Adrenal gland (tissue), 19 donors: ENCODE measurements at places on chromosomes 12 and 14. TPM values are rescaled to one million over a fixed set of nuclear protein-coding genes. Genes with fewer than 3 reads are reported as not detected.

DNA sequence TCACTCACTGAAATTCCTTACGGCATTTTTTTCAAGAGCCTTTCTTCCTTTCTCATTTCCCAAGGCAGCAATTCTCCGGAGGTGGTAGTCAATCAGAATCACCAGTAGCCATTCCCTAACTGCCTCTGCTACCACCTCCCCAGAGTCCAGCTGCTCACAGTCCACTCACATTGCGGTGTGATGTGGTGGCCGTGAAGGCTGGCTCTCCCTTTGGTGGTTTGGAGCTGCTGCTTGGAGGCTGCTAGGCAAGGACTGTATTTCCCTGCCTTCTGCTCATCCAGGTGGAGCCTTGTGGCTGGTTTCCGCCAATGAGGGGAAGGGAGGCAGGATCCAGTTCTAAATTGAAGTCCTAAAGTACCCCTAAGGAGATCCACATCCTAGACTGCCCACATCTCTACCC is 222.0 kb downstream of the ANO2 start:
- H3K36me3 ChIP-seq, result no peaks in the 10 kb centered on the region
- H3K27me3 ChIP-seq, result peaks cover 3% of the 10 kb centered on the region
- DNase-seq, result no peak
- H3K27ac ChIP-seq, result no peak overlapping the region
- H3K4me1 ChIP-seq, result no peaks in the 10 kb centered on the region

- no peak overlapping the region for H3K4me3 ChIP-seq
- peaks cover 3% of the 10 kb centered on the region for H3K4me1 ChIP-seq
- DNase-seq, result no peak
- no peak overlapping the region for H3K27ac ChIP-seq
These were observed 292.3 kb downstream of the TMEM117 start for GRCh38 chr12:44127966-44128710.

DNA sequence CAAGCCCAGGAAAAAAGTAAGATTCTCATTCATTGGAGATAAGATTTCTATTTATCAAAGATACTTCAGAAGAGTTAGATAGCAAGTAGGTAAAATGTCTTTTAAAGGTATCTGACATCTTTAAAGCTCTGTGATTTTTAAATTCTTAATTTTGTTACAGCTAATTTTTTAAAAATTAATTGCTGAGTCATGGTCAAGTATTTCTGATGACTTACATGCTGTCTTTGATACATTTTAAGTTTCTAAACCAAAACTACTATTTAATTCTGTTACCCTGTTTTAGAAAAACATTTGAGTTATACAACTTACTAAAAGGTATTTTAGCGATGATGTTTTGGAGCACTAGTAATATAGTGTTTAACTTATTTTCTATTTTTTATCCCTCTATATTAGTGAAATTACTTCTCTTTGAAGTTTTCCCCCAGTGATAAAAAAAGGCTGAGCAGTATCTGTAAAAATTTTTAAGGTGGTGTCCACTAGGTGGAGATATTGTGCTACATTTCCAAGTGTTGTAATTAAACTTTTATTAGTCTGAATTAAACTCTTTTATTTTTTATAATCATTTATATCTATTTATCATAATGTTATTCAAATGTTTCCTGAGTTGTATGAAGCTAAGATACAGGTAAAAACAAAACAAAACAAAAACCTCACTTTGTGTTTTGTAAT is 11.5 kb downstream of the ALG10 start:
- H3K27me3 ChIP-seq, result no peaks in the 10 kb centered on the region
- no peaks in the 10 kb centered on the region for H3K4me1 ChIP-seq
- no peak overlapping the region for H3K4me3 ChIP-seq
- H3K36me3 ChIP-seq, result no peaks in the 10 kb centered on the region
- no peak for DNase-seq

GRCh38 chr12:29719381-29719780 is 64.4 kb downstream of the TMTC1 start:
- no peaks in the 10 kb centered on the region for H3K27me3 ChIP-seq
- no peak overlapping the region for H3K27ac ChIP-seq
- peaks cover 7% of the 10 kb centered on the region for H3K4me1 ChIP-seq
- no peak for DNase-seq

Gene MGP
- 1,429 TPM for total RNA-seq

GRCh38 chr14:64347748-64348147 is 40.4 kb upstream of the MTHFD1 start:
- no peaks in the 10 kb centered on the region for H3K27me3 ChIP-seq
- no peaks in the 10 kb centered on the region for H3K4me1 ChIP-seq
- H3K27ac ChIP-seq, result no peak overlapping the region
- no peaks in the 10 kb centered on the region for H3K36me3 ChIP-seq
- H3K4me3 ChIP-seq, result no peak overlapping the region

DNA sequence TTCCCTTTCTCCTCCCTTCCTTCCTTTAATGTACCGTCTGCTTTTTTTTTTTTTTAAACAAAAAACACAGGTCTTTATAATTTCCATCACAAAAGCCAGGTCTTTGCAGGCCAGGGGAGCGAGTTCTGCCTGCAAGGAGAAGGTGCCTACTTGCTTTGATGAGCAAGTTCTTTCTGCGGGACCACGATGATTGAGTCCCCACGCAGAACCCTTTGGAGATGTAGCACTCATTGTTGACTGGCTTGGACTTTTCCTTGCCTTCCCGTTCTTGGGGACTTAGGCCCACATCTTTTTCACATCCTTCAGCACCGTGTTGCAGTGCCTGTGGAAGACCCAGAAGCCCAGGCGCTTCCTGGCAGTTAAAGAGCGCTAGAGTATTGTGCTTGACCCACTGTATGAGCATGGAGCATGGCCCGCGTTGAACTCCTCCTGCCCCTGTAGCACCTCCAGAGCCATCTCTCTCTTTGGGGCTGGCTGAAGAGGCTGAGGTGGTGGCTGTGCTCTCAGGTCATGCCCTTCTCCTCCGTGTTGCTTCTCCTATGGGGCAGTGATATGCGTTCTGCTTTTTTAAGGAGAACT is 177.6 kb downstream of the EXOC5 start:
- no peak overlapping the region for H3K4me3 ChIP-seq
- H3K27ac ChIP-seq, result no peak overlapping the region
- no peaks in the 10 kb centered on the region for H3K27me3 ChIP-seq
- H3K36me3 ChIP-seq, result no peaks in the 10 kb centered on the region
- no peak for DNase-seq
